NCI-H524 treated with DMSO at 0.1 percent for 48 hours (cell line): ENCODE measurements at places on chromosomes 16 and 17.

GRCh38 chr17:66008680-66009079 lies 183.3 kb downstream of the CEP112 start:
- no peak for DNase-seq

DNA sequence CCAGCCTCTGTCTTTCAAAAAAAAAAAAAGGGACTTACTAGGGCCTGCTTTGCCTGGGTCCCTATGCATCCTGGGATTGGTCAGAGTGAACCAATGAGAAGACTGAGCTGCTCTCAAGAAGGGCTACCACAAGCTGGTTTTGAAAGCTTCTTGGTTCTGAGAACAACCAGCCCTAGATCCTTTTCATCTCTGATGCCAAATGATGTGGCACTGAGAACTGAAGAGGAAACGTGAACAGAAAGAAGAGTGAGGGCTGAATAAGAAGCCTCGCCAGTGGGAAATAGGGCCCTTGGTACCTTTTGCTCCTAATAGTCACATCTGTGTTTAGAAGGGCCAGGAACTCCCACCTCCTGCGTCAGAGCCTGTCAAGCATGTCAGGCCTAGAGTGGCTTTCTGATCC lies 10.7 kb downstream of the TACO1 start:
- DNase-seq = no peak

DNA sequence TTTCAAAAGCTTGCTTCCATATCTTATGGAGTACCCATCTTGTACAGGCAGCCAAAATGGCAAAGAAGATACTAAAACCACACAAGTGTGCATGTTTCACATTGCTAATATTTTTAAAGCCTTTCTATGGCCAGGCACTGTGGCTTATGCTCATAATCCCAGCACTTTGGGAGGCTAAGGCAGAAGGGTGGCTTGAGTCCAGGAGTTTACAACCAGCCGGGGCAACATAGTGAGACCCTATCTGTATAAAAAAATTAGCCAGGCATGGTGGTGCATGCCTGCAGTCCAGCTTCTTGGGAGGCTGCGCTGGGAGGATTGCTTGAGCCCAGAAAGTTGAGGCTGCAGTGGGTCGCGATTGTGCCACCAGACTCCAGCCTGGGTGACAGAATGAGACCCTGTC lies 71.3 kb downstream of the YPEL2 start:
- DNase-seq = no peak

- DNase-seq = no peak
Observed at GRCh38 chr17:42655528-42655927, 3.6 kb upstream of the TUBG2 start.

DNA sequence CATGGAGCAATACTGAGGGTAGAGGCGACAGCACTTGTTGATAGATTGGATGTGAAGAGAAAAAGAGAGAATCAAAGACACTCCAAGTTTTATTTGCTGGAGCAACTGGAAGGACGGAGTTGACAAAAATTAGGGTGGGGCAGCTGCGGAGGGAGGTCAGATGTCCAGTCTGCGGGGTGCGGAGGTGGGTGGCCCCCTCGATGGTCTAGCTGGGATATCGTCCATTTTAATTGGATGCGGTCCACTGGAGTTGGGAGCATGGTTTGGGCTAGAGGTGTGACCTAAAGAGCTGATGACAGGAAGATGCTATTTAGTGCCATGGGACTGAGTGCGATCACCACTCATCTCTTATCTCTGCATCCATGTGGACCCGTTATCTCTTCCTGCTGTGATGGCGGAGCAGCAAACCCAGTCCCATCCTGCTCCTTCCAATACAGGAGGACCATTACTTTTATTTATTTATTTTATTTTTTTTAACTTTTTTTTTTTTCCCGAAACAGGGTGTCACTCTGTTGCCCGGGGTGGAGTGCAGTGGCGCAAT lies 48.3 kb upstream of the CBX4 start:
- DNase-seq = no peak

DNA sequence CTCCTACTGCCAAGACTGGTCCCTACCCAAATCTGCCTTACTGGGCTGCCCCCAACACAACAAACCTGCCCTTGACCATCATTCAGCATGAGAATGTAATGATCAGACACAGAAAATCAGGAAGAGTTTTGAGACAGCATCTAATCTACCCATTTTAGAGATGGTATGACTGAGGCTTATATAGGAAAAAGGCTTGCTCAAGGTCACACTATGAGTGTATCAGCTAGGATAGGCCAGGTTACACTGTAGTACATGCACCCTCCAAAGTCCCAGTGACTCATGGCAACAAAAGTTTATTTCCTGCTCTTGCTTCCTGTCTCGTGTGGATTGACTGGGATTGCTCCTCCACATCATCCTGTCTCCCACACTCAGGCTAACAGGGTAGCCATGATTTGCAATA lies 27.9 kb downstream of the NLRC5 start:
- DNase-seq = no peak

DNA sequence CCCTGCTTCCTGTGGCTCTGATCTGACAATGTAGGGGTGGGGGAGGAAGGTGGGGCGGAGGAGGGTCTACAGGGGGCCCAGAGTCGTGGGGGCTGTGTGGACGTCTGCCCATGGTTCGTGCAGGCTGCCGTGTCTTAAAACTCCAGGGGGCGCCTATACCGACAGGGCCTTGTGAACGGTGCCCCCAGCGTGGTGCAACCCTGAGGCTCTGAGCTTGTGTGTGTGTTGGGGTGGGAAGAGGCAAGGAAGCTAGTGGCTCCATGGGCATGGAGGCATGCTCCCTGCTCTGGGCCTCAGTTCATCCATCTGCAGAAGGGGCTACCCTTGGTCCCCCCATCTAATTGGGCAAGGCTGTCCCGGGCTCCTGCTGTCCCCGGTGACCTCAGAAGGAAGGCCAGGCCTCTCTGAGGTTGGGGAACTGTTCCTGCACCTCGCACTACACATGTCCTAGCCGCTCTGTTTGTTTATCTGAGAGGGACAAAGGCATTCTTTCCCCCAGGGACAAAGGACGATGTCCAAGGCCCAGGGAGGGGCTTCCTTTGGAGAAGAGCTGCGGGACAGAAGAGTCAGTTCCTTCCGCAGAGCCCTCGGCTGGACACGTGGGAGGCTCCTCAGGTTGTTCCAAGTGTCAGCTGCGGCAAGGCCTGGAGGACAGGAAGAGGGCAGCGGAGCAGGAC lies 13.5 kb downstream of the CA4 start:
- no peak for DNase-seq

DNA sequence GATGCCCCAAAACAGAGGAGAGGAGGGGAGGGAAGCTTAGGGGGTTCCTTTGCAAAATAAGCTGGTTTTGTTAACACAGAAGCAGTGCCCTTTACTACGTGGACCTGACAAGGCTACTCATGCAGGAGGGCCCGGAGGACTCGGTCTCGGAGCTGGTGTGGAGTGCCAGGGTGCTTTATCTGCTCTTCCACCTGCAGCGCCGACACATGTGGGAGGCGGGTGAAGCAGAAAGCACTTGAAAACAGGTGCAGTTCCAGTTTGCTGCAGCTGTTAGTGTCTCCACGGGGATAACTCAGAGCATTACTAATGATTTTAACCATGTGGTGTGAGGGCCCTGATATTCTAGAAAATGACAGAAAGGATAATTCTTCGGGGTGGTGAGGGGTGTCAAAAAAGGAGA lies 35.0 kb upstream of the MNT start:
- peak; percentile 60 for DNase-seq

GRCh38 chr17:74430385-74430705 lies 1.5 kb upstream of the GPRC5C start:
- no peak for DNase-seq

DNA sequence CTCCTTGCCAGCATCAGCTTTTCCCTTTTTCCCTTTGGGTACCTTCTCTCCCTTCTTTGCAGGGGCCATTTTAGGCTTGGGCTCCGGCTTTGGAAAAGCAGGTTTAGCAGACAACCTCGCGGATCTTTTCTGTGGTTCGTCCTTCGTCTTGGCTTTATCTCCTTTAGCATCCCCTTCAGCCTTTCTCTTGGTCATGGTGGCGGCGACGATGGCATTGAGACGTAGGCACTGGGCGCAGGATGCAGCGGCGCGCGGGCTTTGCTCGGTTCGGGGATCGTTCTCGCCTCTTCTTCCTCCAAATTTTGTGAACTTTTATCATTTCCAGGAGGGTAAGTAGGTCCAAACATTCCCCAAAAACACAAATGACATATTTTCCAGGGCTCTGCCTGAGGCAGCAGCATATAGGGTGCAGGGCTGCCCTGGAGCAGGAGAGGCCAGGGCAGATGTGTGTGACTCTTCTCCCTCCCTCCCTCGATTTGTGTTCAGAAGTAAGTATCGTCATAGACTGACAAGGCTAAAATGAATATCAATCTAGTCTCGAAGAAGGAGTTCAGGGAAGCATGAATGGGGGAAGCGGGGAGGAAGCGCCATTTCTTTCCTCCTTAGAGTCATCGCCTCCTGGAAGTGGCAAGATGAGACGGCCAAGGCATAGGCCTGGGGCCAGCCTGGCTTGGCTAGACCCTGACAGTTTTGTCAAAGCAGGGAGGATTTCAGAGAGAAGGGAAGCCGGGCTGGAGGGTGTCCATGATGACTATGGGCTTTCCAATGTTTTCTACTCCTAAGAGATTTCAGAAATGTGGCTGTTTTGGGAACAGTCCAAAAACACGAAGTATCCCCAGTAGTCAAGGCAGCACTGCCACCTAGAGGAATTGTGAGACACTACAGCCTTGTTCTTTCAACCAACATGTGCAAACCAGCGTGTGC lies 13.2 kb downstream of the CHCT1 start:
- DNase-seq = peak; percentile 48

DNA sequence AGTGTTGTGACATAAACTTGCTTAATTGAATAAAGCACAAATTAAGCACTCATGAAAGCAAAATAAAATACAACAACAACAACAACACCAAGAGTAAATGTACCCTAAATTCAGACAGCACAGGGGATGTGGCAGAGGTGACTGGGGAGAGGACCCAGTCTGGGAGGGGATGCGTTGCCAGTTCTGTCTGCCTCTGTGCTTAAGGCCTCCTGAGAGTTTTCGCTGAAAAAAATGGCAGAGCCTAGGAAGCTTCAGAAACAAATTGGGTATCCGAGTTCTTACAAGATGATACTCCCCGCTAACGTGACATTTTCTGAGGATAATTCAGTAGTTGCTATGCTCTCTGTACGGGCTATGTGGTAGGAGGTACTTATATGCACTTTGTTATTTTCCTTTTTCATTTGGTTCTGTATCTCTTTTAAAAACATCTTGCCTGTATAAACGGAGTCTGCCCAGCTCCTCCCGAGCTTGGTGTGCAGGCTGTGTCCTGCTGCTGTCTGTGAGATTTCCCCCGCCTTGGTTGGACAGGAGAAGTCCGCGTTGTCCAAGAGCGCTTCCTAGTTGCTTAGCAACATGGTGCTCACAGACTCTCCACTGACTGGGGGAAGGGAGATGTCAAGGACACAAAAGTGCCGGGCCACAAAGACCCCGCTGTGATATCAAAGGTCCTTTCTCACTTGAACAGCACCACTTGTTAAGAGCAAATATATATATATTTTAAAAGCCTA lies 134.2 kb upstream of the CPHXL start:
- DNase-seq = peak; percentile 65

DNA sequence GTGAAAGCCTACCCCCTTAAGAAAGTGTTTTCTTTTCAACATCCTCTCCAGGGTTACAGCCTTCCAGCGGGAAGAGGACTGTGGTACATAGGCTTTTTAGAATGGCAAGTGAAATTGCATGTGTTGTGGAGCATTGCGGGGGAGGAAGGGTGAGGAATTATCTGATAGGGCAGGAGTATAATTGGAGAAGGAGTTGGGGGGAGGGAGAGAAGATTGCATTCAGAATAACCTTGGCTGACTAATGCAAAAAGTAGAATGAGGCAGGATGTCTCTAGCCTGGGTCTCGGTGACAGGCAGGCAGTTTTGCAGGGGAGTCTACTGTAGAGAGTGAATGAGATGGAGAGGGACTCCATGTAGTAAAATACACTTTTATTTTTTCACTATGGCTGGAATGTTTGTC lies 2.4 kb upstream of the CDH8 start:
- DNase-seq = no peak

- no peak for DNase-seq
Observed at GRCh38 chr16:89136931-89137330, 34.6 kb upstream of the CDH15 start.

DNA sequence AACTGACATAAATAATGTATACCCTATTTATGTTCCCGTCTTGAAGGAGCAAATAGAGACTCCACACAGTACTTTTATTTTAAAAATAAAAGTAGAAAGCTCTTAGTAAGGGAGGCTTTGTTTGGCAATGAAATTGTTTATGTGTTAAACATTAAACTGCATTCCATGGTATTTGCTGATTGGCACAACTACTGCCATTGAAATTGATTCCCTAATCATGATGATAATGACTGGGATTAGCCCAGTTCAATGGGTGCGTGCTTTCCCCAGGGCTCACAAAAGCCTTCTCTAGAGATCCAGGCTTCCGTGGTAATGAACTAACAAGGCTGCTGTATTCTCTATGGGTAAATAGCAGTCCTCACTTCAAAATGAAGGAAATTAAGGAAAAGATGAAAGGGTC lies 67.5 kb downstream of the GPRC5B start:
- no peak for DNase-seq

- DNase-seq = no peak
Observed at GRCh38 chr17:48757524-48757961, 29.0 kb upstream of the HOXB13 start.

GRCh38 chr16:31260136-31260931 lies 559 bp downstream of the ITGAM start:
- no peak for DNase-seq
